ENCODE measurements at places on chromosomes 16 and 17.

DNA sequence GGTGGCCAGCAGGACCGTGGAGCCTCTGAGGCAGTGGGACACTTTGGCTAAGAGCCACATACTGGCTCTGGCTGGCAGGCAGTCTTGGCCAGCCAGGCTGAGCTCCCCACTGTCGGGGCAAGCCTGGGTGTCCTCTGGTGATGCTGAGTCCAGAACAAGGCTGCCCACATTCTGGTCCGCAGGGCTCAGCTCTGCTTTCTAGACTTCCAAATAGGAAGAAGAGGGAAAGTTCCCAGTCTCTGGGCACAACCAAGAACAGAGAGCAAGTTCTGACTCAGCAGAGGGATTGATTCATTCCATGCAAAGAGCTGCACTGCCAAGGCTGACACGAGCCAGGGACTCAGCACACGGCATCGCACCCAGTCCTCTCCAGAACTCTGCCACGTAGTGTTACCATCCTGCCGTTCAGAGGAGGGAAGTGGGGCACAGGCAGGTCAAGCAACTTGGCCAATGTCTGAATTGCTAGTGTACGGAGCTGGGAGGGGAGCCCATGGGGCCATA, 58.9 kb downstream of the NOS2 start:
- no peak for DNase-seq

DNA sequence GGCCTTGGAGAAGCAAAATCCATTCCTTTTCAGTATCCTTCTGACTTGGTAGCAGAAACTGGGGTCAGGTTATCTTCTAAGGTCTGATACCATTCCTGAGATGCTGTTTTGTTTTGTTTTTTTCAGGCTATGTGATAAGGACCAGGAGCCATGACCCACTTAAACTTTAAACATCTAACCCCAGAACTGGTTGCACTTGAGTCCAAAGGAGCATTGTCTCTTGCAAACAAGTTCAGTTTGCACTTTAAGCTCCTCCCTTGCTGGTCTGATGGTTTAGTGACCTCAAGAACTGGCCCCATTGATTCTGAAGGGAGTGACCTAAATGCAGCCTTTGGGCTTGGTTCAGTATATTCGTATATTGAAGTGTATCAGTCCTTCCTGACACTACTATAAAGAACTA, 75.2 kb downstream of the ERCC4 start:
- no peak for DNase-seq

DNA sequence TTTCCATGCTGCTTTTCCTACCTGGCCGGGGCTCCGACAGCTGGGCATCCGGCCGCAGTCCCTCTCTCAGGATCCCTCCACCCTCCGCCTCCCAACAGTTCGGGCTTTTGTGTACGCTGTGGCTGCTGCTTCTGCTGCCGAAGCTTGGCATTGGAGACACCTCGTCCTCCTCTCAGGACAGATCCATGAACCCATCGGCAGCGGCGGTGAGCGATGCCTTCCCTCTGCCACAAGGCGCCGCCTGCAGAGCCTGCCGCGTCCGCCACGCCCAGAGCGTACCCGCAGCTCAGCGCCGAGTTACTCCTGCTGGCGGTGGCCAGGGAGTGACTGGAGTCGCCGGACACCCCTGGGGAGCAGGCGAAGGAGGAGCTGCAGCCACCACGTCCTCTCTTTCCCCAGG, 2032.8 kb downstream of the TP53TG3F start:
- DNase-seq: no peak

- no peak for DNase-seq
Measured at GRCh38 chr16:68973611-68974120, 130.3 kb downstream of the TANGO6 start.

- DNase-seq: no peak
Measured at GRCh38 chr16:56357765-56358322, 67.5 kb downstream of the AMFR start.

DNA sequence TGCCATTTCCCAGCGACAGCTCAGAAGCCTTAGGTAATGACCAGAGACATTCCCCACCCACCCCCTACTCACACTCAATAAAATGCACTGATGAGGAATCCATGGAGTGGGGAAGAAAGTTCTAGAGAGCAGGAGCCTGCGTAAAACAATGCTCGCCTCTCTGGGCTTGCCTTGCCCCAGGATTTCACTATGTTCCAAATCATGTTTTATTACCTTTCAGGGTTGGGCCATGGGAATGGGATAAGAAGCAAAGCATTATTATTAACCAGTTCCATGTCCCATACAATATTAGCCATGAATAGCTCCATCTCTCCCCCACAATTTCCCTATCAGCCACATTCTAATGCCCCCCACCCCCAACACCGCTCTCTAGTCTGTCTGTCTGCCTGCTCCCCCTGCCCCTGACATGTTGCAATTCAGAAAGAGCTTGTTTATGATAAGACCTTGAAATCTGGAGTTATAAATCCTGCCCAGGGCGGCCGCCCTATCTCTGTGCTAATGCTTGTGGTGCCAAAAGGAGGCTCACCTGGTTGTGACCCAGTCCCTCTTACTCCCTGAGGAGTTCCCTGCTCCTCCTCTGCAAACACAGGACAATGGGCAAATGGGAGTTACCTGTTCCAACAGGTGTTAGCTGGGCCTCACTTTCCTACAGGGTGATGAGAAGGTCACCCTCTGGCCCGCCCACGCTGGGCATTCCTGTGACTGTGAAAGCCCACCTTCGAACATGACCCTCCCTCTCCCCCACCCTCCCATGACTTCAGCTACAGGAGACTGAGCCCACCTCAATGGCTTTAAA, 28.0 kb upstream of the DDX52 start:
- DNase-seq: no peak

DNA sequence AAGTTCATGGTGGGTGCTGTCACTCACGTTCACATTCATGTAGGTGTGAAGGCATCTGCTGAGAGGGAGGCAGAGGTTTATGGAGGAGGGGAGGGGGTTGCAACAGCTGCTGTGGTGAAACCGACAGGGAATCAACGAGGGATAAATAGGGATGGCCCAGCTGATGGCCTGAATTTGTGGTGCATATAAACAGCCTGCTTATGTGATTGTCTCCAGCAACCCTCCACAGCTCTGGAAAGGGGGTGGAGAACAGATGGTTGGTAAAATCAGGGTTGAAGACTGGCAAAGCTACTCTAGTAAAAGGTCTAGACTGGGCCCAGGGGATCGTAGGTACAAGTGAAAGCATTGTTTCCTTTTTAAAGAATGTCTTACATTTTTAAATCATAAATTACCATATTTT, 53.7 kb downstream of the IQCK start:
- DNase-seq: no peak

DNA sequence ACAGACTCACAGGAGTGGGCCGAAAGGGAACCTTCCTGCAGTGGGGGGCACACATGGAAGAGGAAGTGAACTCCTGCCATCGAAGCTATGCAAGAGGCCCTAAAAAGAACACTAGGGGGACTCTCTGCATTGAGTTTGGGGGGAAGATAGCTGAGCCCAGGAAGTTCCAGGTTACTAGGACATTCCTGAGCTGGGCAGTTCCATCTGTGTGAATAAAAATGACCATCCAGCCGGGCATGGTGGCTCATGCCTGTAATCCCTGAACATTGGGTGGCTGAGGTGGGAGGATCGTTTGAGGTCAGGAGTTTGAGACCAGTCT, 211.8 kb downstream of the ZNF423 start:
- DNase-seq: no peak

- no peak for DNase-seq
Measured at GRCh38 chr16:23319861-23320615, 17.9 kb downstream of the SCNN1B start.

DNA sequence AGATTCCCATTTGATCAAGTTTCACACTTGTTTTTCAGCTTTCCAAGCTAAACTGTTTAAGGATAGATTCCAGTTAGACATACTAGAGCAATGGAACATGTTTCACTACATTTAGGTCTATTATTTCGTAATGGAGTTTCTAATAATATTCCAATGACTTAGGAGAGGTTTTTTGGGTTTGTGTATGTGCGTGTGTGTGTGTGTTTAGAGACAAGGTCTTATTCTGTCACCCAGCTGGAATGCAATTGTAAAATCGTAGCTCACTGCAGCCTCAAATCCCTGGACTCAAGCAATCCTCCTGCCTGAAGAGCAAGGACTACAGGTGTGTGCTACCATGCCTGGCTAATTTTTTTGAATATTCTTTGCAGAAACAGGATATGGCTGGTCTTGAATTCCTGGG, 426.3 kb downstream of the ZFHX3 start:
- no peak for DNase-seq

- DNase-seq: no peak
Measured at GRCh38 chr17:60293580-60294335, 98.2 kb downstream of the USP32 start.
